ENCODE measurements at places on chromosomes 4 and X.

DNA sequence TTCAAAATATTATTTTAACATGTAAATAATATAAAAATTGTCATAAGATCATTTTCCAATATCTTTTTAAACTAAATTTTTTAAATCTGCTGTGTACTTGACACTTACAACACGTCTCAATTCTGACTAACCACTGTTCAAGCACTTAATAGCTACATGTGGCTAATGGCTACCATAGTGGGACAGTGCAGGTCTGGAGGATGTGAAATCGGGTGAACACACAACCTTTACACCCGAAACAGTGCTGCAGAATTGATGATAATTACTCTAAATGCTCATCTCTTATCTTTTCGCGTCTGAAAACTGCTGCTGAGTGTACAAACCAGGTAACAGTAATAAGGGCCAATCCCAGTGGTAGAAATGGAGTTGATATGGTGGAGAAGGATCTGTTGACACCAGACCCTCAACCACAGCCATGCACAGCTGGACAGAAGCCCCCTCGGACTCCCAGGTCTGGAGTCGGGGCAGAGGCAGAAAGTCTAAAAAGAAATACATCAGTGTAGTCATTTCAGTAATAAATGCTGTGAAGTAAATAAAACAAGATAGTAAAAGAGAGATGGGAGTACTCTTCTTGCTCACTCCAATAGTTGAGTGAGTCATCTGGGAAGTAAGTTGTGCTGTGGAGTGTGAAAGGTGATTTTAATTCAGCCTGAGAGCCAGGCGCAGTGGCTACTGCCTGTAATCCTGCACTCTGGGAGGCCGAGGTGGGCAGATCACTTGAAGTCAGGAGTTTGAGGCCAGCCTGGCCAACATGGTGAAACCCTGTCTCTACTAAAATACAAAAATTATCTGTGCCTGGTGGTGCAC, 150.0 kb downstream of the CBR4 start:
- no peak for DNase-seq

- DNase-seq, result no peak
These were observed 75.9 kb upstream of the ENPEP start for GRCh38 chr4:110400086-110400485.

DNA sequence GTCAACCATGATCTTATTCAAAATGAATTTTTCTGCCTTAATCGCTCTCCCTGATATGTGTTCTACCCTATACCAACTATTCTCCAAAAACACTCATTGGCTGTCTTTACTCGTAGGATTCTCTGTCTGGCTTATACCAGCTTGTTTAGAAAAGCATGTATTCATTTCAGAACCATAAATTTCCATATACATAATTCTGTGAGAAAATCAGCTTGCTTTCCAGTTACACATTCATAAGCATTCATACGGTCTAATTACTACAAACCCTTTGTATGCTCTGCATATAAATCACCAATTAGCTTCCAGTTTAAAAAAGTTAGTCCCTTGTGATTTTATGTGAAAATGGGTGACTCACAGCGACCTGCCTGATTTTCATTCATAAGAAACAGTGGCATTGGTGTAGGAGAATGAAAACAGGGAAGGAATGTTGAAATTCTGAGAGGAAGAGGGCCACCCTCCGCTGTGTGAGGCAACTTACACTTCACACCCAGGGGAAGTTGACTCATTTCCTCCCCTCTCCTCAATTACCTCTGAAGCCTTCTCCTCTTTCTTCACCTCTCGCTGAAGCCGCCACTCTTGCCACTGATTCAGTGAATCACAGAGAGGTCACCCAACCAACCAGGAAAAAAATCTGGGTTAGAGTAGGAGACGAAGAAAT, 63.3 kb downstream of the MEPE start:
- peak; percentile 7 for DNase-seq

GRCh38 chr4:106264331-106264728, 51.7 kb downstream of the TBCK start:
- DNase-seq, result no peak

DNA sequence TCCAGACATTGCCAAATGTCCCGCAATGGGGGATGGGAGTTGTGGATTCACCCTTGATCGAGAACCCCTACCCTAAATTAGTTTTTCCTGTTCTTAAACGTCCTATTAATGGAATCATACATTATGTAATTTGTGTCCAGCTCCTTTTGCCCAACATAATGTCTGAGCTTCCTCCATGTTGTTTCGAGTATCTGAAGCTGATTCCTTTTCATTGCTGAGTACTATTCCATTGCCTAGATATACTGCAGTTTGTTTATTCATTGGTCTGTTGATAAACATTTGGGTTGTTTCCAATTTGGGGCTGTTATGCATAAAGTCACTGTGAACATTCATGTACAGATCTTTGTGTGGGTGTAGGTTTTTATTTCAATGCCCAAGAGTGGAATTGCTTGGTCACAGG, 251.3 kb downstream of the BCOR start:
- DNase-seq, result no peak

DNA sequence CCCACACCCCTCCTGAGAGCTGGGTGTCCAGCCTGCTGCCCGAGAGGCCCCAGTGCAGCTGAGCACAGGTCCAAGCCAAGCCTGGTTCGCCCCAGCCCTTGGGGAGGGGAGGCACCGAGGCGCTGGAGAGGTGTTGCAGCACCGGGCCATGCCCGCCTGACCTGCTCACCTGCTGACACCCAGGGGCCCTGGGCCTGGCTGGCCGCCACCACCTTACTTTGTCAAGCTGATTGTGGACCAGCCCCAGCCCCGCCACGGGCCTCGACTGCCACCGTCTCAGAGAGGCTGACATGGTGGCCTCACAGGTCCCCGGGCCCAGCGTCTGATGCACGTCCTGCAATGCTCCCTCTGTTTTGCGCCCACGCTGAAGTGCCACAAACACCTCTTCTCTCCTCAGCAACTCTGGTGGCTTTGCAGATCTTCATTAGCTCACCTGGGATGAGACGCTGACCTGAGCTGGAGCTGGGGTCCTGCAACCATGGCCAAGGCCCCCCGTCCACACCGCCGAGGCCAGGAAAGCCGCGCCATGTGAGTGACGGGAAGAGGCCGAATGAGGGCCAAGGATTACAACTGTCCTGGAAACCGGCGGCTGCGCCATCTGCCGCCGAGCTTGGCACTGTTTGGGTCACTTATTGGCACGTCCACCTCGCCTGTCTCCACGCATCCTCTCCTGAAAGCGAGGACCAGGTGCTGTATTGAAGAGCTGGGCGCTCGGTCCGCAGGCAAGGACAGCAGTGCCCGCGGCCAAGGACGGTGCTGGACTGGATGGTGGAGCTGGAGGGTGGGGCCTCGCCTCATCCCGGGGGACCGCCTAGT, 7.6 kb downstream of the CPLX1 start:
- DNase-seq, result no peak

GRCh38 chrX:49262603-49263002, 1.9 kb downstream of the FOXP3 start:
- DNase-seq, result no peak

DNA sequence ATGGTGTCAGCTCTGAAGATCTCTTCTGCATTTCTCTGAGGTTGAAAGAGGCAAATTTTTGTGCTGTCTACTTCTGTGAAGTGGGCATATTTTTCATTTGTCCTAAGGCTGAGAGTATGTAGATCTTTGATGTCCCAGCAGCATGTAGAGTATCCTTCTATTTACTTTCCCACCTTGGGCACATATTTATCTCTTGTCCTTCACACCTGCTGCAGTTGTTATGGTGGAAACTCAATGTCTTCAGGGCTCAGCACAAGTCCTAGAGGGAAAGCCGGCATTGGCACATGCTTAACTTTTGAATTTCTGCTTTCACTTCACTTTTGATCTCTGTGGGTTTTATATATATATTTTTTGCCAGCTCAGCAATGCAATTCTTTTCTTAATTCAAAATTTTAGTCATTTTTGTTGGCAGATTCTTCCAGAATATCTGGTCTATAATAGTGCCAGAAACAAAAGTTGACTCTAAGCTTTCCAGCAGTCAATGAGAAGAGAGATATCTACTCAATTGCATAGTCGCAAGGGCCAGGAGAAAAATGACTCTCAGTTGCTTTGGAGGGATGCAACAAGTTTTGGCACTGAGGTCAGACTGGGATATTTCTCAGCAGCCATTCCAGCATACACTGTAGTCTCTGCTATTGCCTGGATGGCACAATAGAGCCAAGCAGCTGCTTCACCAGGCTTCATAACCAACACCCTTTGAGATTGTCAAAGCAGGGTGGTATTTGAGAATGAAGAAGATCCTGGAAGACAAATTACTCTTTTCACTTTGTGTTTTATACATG, 127.8 kb upstream of the FAT1 start:
- no peak for DNase-seq

DNA sequence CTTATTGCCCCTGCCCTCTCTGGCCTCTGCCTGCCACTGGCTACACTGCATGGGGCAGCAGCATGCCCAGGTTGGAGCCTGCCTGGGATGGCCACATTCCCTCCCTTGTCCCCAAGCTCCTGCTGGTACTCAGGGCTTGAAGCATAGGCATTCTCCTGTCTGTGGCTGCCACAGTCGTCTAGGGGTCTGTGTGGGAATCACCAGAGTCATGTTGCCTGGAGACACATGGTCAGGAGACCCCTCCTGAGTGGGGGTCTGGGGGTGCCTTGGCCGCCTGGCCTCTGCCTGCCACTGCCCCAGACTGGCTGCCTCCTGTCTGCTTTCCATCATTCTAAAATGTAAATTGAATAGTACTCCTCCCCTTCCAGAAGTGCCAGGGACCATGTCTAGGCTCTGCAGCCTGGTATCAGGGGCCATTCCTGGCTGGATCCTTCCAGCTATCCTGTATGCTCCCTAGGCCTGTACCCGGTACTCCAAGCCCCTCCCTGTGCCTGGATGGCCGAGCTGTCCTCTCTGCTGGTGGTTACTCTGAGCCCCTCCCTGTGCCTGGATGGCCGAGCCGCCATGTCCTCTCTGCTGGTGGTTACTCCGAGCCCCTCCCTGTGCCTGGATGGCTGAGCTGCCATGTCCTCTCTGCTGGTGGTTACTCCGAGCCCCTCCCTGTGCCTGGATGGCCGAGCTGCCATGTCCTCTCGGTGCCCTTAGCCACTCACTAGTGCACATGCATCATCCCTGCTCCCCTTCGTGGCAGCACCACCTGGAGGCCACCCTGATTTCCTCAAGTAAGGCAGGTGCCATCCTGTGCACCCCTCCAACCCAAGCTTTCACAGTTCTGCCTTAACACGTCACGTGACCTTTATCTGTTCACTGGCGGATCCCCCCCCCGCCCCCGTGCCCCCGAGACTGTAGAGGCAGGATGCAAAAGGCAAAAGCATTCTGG, 5.5 kb upstream of the NKX1-1 start:
- DNase-seq, result no peak

- no peak for DNase-seq
These were observed 190.9 kb downstream of the SHOX start for GRCh38 chrX:821327-822107.

DNA sequence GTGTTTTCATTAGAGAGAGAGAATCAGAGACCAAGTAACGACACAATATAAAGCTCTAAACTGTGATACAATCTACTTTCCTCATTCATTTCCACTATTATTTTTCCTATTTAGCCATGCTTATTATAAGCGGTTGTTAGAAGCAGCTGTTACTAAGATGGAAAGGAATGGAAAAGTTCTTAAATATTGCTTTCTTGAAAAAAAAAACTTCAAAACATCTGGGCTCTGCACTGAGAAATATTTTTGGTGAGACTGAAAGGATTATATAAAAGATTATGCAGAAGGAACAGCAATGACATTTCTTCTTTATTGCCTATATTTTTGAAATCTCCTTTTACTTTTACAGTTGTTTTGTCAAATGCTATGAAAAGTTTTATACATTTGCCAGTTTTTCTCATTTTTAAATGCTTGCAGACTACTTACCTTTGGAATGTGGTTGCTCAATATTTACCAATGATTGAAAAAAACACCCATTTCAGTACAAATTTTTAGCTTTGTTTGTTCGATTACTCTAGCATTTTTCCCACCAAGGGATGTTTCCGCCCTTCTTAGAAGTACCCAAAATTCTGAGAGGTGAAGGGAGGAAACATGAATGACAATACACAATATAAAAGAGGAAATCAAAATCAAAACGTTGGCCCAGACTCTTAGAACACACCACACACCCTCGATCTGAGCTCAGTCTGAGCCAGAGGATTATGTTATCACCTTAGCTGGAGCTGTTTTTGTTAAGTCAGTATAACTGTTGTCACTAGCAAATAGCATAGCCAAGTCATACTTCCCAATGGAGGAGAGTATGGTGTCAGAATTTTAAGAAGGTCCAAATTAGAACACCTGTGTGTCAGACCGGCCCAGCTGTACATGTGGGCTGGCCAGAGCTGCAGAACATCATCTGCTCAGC, 18.4 kb downstream of the DKK2 start:
- DNase-seq, result no peak

DNA sequence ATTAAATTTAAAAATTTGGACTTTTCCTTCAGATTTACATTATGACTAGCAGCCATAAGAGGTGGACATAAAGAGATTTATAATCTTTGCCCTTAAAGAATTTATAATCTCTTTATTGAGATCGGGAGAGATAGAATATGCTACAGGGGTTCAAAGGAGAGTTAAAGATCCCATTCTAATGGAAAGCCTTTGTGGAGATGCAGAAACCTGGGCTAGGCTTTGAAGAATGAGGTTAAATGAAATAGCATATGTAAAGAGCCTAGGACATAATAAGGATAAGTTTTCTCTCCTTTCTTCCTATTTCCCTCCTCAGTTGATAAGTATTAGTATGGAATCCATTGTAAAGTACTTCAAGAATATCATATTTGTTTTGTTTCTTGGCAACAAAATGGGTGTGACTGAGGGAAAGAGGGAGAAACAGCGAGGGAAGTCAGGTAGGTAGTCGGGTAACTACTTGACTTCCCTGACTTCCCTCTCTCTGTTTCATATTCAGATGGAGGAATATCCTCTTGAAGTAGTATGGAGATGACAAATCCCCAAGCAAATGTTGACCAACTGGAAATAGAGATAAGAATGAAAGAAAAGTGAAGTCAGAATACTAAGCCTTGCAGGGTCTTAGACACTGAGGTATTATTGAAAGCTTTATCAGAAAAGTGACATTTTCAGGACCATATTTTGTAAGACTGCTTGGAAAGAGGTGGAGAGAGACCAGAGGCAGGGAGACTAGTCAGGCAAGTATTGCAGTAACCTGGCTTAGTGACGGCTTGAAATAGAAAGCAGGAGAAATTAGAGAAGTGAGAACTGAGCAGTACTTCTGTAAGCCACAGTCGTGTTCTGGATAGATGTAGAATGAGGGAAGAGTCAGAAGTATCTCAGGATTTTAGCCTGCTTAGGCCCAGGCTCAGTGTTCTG, 82.9 kb downstream of the PDLIM5 start:
- no peak for DNase-seq

- no peak for DNase-seq
These were observed 72.3 kb upstream of the SH3RF1 start for GRCh38 chr4:169342906-169343564.

DNA sequence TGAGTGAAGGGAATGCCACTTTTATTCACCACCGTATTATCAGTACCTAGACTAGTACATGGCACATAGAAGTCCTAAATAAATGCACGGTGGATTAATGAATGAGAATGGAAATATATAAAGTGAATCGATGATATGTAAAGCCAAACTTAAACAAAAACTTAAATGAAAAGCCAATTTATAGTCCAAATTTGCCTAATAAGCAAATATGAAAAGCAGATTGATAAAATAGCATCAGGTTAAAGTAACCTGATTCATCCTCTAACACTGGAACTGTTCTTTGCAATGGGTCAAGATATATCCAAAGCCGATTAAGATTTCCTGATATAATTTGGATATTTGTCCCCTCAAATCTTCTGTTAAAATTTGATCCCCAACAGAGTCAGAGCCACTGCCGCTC, 66.9 kb upstream of the MAGEB10 start:
- DNase-seq, result no peak

GRCh38 chrX:15973946-15974345, 119.3 kb upstream of the AP1S2 start:
- DNase-seq, result no peak

GRCh38 chr4:151582098-151582497, 173.1 kb downstream of the FHIP1A start:
- no peak for DNase-seq

GRCh38 chrX:78130396-78130795, 9.1 kb downstream of the TAF9B start:
- DNase-seq, result no peak
